ENCODE measurements at places on chromosomes 2 and 18.

GRCh38 chr2:112893752-112894151, 17.2 kb upstream of the IL37 start:
- DNase-seq: no peak

- no peak for DNase-seq
Measured at GRCh38 chr2:58916063-58916462, 674.9 kb upstream of the FANCL start.

GRCh38 chr2:69628325-69629021, 15.1 kb downstream of the AAK1 start:
- no peak for DNase-seq

GRCh38 chr18:57889841-57890240, 86.7 kb upstream of the ATP8B1 start:
- no peak for DNase-seq
